ENCODE measurements at places on chromosomes 4 and X. TPM values are rescaled to one million over a fixed set of nuclear protein-coding genes. Genes with fewer than 3 reads are reported as not detected.

SOWAHB gene
- not detected for total RNA-seq

TMEM35A gene
- total RNA-seq: 20.6 TPM

ENPEP gene
- 0.17 TPM for total RNA-seq

FAAH2 gene
- 0.47 TPM for total RNA-seq

IL2RG gene
- not detected for total RNA-seq

MGAT4D gene
- not detected for total RNA-seq

HDAC8 gene
- total RNA-seq: 25.1 TPM

Measured in bronchial smooth muscle cell (primary cell).